ENCODE measurements at places on chromosomes 16 and 17.
A peak's percentile ranks its signal among the peaks of the same experiment; 100 is the strongest.

GRCh38 chr17:21510686-21511362, 134.7 kb downstream of the KCNJ12 start:
- no peak for DNase-seq

GRCh38 chr16:73483934-73484711, 436.2 kb upstream of the ZFHX3 start:
- DNase-seq: peak; percentile 38

- no peak for DNase-seq
These were observed 81.6 kb downstream of the CACNG1 start for GRCh38 chr17:67125924-67126323.

DNA sequence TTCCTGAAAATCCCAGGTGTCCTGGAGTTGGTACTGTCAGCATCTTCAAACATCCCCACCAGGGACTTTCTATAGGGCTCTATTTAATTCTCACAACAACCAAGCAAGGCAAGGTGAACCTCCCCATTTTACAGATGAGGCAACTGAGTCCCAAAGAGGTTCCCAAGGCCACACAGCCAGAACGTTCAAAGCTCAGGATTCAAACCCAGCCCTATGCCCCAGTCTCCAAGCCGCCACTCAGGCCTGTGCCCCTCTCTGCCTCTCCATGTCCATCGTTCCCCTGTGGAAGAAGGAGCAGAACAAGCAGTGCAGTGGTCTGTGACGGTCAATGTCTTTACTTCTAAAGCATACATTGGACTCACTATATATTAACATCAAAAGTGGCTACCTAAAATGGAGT, 6.1 kb downstream of the ZNF319 start:
- no peak for DNase-seq

DNA sequence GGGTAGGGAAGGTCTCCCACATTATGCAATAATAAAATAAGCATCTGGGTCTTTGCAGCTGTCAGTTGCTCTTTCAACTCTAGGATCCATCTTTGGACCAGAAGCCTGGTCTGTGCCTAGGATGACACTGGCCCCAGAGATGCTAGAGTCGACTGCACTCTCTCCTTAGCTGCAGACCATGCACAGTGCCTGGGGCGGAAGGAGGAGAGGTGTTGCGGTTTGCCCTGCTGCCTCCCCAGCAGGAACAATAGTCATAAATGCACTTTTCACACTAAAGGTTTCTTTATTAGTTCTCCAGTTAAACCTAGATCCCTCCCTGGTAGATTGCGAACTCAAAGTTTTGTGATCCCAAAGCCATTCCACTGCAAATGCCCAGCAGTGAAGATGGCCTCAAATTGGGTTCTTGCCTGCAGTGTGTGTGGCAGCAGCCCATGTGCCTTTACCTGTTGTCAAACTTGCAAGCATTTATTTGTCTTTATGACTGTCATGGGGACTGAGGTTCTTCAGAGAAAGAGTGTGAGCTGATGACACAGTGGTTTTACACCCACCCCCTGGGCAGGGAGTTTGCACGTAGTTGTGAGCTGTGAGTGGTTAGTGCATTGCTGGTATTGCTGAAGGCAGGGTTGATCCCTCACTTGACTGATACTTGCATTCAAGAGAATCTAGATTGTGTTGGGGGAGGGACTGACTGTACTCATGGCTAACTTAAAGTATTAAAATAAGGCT, 10.3 kb downstream of the ATXN1L start:
- no peak for DNase-seq

DNA sequence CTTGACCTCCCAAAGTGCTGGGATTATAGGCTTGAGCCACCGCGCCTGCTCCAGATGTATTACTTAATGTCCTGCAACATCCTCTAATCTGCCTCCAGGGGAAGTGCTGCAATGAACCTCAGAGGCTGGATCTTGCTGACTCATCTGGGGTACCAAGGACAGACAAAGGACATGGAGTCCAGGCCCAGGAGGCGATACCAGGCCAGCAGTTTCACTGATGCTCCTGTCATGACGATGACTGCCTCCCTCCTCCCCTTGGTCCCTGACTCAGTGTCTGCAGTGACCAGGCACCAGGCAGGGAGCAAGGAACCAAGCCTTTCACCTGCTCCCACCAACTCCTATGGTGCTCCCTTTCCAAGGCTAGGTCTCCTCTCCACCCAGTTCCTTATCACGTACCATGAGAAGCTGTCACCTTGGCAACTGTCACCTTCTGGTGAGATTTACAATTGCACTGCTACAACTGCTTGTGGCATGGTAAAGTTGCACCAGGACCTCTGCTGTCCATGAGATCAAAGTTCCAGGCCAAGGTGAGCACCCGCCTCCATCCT, 21.6 kb upstream of the PHOSPHO1 start:
- no peak for DNase-seq

- no peak for DNase-seq
These were observed 169.4 kb downstream of the SNX29 start for GRCh38 chr16:12145918-12146317.

- no peak for DNase-seq
These were observed 5.5 kb downstream of the FLOT2 start for GRCh38 chr17:28892024-28892423.

GRCh38 chr17:79073016-79073705, 1.5 kb upstream of the ENGASE start:
- no peak for DNase-seq

DNA sequence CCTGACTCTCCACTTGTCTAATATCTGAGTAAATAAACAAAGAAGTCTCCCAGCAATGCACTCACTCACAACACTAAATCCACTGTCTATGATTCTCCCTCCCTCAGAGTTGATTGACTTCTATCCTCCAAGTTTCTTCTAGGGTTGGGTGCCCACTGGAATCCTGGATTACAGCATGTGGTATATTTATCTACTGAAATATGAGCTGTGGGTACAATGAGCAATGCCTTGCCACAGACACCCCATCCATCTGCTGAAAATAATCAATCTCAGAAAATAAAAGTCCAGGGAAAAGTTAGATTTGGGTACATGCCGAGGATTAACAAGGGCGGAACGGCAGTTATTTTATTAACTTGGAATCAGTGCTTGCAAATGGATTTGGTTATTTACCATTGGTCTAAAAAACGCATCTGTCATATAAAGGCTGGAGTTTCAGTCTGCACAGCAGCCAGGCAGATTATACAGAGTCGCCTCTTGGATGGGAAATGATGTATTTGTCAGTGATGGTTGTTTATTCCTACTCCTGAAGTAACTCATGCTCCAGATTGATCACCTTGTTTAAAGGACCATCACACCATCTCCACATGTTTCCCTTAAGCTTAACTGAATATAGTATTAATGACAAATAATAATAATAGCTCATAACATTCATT, 193.9 kb upstream of the SOX9 start:
- no peak for DNase-seq

- DNase-seq: peak; percentile 66
These were observed at the start of gene TMEM98 for GRCh38 chr17:32927724-32928585. TSS of gene TMEM98 (plus strand) at chr17:32928153. CDS start at chr17:32931529, 3,376 bp downstream.

GRCh38 chr17:68418876-68419275, 38.4 kb downstream of the WIPI1 start:
- DNase-seq: no peak

DNA sequence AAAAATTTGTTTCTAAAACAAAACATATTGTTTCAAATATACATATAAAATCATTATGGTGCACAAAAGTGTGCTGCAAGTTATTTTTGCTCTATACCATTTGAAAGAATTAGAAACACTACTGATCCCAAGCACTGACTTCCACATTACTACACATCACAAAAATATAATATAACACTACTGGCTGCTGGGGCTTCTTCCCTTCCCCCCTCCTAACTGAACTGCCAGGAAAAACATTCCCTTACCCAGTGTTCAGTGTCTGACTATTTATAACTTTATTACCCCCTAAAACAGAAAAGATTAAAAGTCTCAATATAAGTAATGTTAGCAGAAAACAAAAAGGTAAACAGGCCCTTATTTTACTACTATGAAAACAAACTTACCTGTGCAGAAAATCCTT, 36.9 kb downstream of the GPATCH8 start:
- DNase-seq: no peak

GRCh38 chr16:57795431-57795878, 6.8 kb downstream of the KIFC3 start:
- no peak for DNase-seq

- DNase-seq: no peak
These were observed 66.3 kb downstream of the CHD9 start for GRCh38 chr16:53121043-53121620.

GRCh38 chr17:39999067-39999466, 16.2 kb upstream of the CSF3 start:
- DNase-seq: no peak

DNA sequence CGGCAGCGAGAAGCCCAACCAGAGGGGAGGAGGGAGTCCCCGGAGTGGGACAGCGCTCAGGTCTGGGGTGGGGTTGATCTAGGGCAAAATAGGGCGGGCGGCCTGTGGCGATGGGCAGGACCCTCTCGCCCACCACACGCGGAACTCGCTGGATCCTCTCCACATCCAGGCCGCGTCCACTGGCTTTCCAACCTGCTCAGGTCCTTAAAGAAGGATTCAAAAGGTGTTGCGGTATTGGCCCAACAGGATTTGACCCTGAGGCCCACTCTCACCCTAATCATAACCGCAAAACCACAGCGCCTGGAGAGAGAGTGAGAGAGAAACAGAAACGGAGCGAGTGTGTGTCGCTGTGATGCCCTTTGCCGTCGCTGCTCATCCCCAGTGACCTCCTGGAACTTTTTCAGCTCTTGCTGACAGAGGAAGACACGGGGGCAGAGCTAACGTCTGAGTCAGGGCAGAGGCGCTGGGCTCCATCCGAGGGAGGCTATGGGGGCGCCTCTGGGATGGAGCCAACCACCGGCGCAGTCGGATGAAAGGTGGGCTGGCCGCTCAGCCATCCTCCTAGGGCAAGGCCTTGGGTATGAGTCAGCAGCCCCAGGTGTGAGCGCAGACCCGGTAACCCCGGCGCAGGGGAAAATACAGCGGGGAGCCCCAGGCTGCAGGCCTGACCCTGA, 16.7 kb upstream of the OR1F1 start:
- no peak for DNase-seq

GRCh38 chr17:45904866-45905265, 10.5 kb downstream of the MAPT start:
- no peak for DNase-seq

DNA sequence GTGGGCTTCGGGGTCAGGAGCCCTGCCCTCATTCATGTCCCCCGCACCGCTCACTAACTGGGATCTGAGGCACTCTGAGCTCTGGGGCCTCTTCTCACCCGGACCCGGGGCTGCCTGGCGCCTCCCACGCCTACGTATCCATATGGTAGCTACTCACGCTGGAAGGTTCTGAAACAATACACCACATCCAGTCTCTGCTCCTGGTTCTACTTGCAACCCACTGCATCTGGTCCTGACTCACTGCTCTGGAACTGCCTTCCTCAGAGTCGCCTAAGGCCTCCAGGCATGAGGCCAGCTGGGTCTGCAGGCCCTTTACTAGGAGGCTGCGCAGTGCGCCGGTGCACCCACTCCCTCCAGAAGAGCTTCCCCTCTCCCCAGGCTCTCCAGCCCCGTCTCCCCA, 18.1 kb downstream of the USP36 start:
- DNase-seq: no peak

- DNase-seq: no peak
These were observed 12.9 kb downstream of the SCNN1G start for GRCh38 chr16:23195366-23195978.

DNA sequence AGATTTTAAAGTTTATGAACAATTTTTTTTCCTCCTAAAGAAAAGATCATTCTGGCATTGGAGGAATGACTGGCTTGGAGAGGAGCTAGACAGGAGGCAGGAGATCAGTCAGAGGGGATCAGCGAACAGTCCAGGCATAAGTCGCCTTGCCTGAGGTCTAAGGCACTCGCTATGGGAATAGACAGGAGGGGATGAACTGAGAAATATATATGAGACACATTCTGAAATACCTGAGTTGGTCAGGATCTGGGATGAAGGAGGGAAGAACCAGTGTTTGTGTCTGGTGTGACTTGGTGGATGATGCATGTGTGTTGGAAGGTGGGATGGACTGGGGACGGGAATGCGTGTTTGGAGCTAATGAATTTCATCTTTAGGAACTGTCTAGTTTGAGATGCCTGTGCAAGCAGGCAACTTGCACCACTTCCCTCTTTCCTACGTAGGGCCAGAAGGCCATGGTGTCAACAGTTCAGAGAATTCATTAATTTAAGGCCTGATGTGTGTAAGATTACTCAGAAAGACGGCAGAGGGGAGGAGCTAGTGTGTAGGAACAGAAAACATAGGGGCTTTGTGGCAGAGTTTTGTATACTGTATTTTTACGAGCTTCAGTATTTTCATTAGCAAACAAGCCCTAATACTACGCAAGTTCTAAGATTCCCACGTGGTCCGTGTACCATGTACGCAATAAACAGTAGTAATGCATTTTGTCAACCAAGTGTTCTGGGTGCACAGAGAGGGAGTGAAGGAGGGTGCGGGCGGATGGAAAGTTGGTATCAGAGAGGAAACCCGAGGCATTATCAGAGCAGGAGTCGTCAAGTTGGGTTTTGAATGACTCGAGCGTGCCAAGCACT, 825 bp downstream of the HEATR6 start:
- no peak for DNase-seq

GRCh38 chr16:1414532-1415260, at the start of gene UNKL:
TSS of gene UNKL (minus strand) at chr16:1414704. CDS start at chr16:1414691, 13 bp downstream.
- DNase-seq: peak; percentile 87

- no peak for DNase-seq
These were observed 1.7 kb downstream of the SLC52A1 start for GRCh38 chr17:5033352-5034015.

DNA sequence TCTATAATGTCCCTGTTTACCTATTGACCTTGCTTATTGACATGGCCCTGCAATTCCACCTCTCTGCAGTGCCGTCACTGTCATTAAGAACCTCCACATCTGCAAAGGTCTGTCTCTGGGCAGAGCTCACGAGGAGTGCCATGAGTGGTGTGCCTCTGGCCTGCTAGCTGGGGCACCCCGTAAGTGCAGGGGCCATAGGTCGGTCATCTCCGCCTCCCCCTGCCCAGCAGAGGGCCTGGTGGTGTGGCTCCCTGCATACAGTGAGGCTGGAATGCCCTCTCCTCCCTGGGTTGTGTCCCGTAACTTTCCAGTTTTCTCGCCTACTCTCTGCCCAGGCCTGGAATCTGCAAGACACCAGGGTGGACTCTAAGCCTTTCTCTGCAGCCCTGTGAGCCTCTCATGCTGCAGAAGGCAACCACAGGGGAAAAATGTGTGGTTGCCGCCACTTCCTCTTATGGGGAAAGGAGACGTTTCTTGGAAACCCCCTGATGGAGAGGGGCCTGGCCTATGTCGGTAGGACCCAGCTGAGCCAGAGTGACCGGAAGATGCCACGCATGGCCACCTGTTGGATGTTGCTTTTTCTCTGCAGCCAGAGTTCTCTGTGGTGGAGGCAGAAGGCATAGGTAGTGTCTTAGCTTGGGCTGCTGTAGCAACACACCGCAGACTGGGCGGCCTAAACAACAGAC, 2.7 kb upstream of the SNX20 start:
- DNase-seq: no peak

DNA sequence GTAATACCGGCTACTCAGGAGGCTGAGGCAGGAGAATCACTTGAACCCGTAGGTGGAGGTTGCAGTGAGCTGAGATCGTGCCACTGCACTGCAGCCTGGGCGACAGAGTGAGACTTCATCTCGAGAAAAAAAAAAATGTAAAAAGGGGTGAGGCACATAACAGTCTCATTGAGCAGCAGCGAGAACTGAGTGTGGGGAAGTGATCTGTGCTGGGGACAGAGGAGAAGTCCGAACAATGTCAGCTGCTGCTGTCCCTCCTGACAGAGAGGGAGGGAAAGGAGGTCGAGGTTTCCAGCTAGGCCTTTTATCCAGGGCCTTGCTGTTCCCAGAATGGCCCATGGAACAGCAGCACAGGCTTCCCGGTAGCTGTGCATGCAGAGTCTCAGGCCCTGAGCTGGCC, 14.0 kb downstream of the C16orf74 start:
- no peak for DNase-seq

- no peak for DNase-seq
These were observed 165.6 kb downstream of the SPECC1 start for GRCh38 chr17:20174588-20175265.

Measured in spinal cord (tissue), 10 donors.